Immature natural killer cell (primary cell): ENCODE measurements at places on chromosomes 13 and 19. TPM values are rescaled to one million over a fixed set of nuclear protein-coding genes. Genes with fewer than 3 reads are reported as not detected.

GRCh38 chr13:72514146-72514545 lies 213.3 kb downstream of the MZT1 start:
- DNase-seq = no peak

DNA sequence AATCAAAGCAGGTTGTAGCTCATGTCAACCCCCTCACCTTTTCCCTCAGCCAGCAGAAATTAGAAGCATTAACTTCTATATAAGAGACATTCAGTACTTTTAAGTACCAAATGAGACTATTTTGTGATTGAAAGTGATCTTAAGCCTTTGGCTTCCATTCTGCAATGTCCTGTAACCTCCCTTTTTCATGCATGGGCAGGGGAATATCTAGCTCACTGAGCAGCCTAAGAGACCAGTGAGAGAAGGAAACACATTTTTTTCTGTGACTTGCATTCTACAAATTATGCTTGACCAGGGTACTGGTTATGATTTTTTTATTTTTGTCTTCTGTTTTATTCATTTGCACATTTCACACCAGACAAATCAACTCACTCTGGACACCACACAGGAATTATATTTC lies 369.6 kb downstream of the KCTD12 start:
- no peak for DNase-seq

The LATS2 gene
- polyA plus RNA-seq = 1.3 TPM

GRCh38 chr13:75055296-75055695 lies 426.7 kb downstream of the TBC1D4 start:
- DNase-seq = no peak

DNA sequence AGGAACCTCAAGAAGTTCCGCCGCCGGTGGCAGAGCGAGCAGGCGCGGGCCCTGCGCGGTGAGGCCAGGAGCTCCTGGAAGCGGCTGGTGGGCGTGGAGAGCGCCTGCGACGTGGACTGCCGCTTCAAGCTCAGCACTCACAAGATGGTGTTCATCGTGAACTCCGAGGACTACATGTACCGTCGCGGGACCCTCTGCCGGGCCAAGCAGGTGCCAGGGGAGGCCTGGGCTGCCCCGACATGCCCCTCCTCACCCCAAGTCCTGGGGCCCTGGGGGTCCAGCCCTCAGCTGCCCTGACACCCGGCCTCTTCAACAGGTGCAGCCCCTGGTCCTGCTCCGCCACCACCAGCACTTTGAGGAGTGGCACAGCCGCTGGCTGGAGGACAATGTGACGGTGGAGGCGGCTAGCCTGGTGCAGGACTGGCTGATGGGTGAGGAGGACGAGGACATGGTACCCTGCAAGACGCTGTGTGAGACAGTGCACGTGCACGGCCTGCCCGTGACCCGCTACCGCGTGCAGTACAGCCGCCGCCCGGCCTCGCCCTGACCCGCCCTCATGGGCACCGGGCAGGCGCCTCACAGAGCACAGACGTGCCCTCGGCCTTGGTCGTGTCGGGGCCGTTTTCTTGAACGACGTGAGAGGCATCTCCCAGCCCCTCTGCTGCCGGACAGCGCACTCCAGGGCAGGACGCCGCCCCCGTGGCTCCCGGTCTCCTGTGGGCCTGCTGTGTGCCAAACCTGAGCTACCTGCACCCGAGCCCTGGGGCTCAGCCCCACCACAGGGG lies 10.4 kb upstream of the F2RL3 start:
- DNase-seq = no peak

The CATSPERD gene
- polyA plus RNA-seq = not detected

GRCh38 chr19:49681830-49682229 lies 4.8 kb downstream of the PRMT1 start:
- DNase-seq = no peak

The ZNF221 gene
- polyA plus RNA-seq = not detected

DNA sequence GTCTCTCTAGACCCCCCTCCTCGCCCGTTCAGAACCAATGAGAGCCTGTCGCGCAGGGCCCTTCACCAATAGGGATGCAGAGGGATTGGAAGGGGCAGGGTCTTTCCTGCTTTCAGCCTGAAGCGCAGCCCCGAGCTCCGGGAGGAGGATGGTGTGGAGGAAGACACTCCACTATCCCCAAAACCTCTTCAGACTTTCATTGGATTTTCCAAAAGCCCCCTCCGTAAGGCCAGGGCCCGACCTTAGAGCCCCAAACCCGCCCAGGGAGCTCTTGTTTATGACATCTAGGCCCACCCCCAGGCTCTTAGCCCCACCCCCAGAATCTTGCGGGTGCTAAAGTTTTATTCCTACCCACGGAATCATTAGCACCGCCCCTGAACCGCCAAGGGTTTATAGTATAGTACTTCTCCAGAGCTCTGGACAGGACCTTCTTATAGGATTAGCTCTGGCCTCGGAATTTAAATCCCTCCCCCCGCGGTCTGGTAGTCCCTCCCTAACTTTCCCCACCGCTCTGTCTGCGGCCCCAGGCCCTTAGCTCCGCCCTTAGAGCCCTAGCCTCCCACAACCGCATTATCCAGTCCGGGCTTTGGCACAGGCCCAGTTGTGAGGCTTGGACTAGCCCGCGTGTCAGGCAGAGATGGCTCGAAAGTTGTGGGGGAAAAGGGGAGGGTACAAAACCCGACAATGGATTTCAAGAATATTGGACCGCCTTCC lies 6.6 kb upstream of the EML2 start:
- DNase-seq = peak; percentile 85

The RGS9BP gene
- 0.12 TPM for polyA plus RNA-seq
